Left kidney (tissue), 8 donors: ENCODE measurements at places on chromosomes 1 and 21.

DNA sequence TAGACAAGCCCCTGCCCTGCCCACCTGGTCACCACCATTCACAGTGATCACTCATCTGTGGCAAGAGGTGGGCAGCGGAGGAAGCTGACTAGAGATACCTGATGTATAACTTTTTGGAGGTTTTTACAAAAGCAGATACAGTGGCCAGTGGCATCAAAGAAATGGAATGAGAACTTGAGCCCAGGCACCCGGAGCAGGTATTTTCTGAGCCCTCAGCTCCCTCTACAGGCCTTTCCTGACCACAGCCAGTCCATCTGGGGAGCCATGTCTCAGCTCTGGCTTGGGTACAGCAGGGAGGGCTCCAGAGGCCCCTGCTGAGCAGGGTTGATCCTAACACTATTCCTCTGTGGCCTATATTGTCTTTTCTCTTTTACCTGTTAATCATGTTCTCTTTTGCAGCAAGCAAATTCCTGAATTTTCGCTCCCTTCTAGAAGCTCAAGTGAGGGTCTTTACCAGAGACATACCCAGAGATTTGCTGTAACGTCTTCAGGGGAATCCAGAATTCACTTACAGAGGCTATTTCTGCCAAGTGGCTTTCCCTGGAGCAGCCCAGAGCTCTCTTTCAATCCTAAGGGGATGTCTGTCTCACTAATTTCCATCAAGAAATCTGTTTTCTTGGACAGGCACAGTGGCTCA is 27.3 kb downstream of the GPR157 start:
- DNase-seq, result peak; percentile 57

DNA sequence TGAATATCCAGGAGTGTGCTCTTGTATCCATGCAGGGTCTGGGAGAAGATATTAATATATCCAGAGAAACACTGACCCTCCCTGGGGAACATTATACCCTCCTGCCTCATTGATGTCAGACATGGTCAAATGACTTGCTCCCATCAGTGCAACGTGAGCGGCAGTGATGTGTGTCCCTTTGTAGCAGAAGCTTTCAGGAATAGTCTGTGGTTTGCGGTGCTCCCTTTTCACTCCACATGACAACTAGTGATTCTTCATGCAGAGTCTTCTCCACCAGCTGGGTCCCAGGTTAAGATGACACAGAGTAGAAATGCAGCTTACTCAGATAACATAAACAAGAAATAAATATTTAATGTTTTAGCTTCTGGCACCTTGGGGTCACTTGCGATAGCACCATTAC is 31.9 kb upstream of the LYPD8 start:
- DNase-seq, result no peak

DNA sequence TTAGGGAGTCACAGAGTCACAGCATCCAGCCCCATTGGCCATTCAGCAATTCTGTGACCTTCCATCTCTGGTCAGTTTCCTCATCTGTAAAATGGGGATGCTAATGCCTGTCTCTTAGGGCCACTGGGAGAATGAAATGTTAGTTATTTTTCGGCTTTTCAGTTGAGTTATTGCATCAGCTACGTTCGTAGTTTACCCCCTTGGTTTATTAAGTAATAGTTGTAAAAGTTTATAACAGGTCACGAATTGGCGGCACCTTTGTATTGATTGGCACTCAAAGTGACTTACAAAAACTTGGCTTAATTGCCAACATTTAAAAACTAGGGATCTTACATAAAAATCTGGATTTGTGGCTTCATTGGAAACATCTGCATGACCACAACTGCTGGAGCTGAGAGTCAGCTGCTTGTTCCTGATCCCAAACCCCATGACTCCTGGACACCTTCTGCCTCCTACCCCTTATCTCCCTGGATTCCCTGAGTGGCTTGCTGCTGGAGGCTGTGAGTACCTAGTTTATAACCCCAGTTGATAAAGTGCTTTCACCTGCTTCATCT is 23.0 kb upstream of the SLC1A7 start:
- no peak for DNase-seq

GRCh38 chr1:64692911-64693310 is 52.0 kb upstream of the RAVER2 start:
- DNase-seq, result no peak

- no peak for DNase-seq
These were observed 70.6 kb upstream of the ZBTB18 start for GRCh38 chr1:243980471-243980870.

- DNase-seq, result peak; percentile 92
These were observed 27.5 kb downstream of the ARID1A start for GRCh38 chr1:26723013-26723991.

DNA sequence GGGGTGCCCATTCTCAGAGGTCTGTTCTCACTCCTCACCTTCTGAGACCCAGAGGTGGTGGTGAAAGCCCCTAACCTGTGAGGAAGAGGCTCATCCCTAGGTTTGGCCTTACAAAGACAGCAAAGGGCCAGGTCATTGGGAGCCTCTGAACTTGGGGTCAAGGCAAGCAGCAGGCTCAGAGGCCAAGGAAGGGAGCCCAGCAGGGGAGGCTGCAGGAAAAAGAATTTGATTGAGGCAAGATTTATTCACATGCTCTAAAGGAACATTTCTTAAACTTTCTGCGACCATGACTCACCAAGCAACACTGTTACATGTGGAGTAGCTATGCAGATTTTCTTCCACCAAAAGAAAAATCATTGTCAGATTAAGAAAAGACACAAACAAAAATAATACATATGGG is 132.5 kb upstream of the SYT6 start:
- no peak for DNase-seq

DNA sequence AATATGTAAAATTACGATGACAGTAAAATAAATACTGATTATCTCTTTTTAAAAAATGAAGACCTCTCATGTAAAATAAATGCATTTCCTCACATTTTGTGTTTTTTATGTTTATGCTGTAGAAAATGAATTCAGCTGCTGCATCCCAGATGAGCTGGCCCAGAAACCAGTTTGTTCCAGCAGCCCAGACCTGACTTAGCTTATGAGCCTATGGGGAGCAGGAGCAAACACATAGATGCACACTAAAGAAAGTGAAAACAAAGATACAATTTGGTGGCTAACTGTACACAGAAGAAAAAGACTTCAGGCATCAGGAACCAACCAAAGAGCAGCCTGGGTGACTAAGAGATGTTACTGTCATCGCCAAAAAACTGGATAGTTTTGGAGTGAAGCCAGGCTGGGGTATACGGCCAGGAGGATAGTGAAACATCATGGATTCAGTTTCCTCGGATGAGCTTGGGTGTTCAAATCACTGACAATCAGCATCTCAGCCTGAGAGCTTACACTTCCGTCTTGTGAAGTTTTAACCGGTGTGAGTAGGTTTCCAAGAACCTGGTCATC is 113.9 kb upstream of the BACE2 start:
- no peak for DNase-seq

DNA sequence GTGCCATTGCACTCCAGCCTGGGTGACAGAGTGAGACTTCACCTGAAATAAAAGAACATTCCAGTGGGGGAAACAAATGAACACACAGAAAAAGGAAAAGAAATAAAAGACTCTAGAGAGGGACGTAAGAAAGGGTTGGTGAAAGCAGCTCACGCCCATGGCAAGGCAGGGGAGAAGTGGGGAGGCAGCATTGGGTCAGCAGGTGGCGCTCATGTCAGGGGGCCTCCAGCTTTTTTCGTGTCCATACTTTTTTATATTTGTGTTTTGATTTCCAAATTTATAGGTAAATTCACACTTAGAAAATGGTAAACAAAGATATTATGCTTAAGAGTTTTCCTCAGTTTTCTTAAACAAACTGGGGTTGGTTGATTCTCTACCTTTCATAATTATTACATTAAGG is 45.5 kb downstream of the VPS13D start:
- DNase-seq, result no peak

DNA sequence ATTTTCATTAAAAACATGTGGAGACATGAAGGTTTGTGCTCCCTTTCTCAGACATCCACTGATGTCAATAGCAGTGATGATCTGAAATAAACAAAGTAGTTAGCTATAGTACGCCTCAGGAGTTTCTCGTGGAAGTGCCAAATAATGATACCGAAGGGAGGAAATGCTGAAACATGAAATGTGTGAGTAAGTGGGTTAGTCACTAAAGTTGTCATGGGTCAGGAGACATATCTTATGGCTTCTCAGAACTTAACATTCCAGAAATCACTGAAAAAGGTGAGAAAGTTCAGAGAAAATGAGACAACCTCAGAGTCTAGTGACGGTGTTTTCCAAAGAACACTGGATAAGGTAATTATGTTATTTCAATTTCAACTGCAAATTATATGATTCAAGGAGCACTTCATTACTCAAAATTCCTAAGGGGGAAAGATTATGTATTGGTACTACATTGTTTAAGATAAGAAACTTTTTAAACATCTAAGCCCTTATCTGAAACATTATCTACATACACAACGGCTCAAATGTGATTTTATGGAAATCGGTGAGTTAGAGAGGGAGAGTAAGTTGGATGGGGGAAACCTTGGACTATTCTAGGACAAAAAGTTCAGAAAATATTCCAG is 20.6 kb downstream of the NIBAN1 start:
- no peak for DNase-seq

GRCh38 chr1:150805899-150806298 is 2.2 kb downstream of the CTSK start:
- DNase-seq, result no peak

DNA sequence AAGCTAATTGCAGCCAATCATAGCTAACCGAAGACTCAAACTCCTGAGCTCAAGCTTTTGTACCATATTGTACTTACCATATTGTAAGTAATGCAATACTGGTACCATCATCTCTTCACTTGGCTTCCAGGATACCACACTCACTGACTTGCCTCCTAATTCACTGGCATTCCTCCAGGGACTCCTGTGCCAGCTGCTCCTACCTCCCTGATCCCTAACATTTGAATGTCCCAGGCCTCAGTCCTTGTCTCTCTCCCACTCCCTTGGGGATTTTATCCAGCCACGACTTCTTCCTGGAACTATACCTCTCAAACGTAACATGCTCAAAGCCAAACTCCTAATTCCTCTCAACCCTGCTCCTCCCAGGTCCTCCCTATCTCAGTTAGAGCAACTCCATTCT is 33.8 kb downstream of the USP48 start:
- DNase-seq, result no peak

DNA sequence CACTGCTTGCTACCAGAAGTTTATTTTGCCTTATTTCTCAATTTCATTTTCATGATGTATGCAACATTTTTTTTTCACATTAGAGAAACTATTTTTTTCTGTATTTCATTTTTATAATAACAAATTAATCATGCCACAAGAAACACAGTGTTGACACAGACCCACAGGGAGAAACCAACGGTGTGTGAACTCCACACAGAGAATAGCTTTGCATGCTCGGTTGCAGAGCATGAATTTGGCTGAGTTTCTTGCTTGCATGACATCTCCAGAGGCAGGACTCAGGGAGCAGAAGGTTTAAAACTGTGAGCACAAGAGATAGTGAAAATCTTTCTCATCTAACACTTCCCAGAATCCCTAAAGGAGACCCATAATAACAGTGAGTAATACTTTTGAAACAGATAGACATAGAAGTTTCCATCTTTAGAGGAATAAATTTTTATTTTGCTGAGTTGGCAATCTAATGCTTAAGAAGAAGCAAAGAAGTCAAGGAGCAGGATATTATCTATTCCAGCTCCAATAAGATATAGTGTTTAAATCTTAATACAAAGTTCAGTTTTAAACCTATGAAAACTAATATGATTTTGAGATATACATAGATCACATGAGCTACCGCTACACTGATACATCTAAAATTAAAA is 890.9 kb downstream of the MRPL39 start:
- DNase-seq, result no peak

- no peak for DNase-seq
These were observed 2.0 kb downstream of the S100A6 start for GRCh38 chr1:153533689-153534201.

DNA sequence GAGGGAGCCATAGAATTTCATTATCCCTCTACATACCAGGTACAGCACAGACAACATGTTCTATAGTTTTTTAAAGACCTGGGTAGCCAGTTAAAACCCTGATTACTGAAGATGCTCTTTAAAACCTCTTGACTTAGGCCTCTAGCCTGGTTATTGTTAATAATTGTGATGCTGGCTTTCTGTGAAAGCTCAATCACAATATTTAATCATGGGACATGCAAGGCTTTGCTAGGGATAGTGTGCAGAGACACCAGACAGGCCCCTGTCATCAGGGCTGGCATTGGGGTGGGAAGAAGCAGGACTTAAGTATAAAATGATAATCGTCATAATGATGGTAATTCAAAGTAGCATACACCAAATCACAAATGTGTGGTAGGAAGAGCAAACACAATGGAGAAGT is 274.4 kb downstream of the PTBP2 start:
- DNase-seq, result no peak

DNA sequence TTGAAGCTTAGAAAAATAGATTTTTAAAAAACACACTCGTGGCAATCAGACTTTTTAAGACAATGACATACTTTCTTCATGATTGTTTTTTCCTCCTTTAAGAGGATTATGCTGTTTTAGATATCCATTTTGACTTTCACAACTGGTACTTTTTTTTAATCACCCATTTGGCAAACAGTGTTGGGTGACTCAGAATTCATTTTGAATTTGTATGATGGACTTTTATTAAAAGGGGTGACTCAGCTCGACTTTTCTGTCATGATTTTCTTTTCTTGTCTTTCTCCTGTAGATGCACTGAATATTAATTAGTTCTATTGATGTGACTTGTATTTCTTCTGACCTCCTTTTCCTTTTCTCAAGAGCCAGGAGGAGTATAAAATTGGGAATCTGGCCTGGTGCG is 44.7 kb downstream of the FMN2 start:
- no peak for DNase-seq

DNA sequence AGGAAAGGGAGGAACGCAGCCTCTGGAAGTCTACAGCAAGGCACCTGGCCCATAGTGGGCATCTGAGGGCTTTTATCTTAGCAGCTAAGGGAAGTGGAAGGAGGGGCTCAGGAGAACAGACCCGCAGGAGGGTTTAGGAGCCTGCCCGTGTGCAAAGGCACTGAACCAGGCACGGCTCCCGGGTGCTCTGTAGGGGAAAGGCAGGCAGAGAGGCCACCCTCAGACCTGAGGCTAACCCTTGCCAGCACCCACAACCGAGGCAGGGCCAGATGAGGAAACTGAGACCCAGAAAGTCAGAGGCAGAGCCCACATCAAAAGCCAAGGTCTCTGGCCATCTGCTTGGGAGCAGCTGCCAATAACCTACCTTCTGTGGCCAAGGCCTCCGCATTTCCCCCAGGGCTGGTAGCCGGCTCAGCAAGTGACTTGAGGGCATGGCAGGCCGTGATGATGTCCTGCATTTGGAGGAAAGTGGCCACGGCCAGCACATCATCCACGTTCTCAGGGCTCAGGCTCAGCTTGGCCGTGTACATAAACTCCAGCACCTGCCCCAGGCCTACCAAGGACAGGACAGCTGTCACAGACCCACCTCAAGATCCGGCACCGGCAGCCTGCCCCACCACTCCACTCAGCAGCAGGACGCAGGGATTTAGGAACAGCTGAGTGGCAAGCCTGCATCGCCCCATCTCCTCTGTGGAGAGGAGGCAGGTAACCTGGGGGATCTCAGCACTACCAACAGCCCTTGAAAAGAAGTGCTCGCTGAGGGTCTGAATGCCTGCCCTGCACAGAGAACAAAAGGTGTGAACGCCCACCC is 29.1 kb downstream of the ZBTB17 start:
- DNase-seq, result no peak
